ENCODE measurements at places on chromosomes 2 and 18.

GRCh38 chr18:25349131-25349925 lies 2.6 kb downstream of the ZNF521 start:
- DNase-seq, result peak; percentile 71

- no peak for DNase-seq
Observed at GRCh38 chr2:10717628-10718027, 3.8 kb upstream of the ATP6V1C2 start.

DNA sequence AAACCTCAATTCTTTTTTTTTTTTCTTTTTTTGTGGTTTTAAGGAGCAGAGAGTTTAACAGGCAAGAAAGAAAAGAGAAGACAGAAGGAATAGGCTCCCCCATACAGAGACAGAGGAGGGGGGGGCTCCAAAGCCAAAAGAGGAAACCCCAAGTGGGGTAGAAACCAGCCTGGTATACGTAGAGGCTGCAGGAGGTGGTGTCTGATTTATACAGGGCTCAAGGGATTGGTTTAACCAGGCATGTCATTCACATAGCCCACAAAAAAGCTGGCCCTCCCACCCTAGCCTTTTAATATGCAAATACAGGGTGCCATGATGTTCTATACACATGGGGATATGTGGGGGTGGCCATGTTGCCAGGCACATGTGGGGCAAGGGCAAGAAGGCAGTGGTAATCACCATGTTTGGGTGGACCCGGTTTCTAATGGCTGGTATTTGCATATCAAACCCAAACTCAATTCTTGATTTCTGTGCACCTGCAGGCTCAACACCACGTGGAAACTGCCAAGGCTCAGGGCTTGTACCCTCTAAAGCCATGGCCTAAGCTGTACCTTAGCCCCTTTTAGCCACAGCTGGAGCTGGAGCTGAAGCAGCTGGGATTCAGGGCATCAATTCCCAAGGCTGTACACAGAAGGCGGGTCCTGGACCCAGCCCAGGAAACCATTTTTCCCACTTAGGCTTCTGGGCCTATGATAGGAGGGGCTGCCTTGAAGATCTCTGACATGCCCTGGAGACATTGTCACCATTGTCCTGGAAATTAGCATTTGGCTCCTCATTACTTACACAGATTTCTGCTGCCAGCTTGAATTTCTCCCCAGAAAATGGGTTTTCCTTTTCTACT lies 170.3 kb downstream of the MAIP1 start:
- peak; percentile 1 for DNase-seq

DNA sequence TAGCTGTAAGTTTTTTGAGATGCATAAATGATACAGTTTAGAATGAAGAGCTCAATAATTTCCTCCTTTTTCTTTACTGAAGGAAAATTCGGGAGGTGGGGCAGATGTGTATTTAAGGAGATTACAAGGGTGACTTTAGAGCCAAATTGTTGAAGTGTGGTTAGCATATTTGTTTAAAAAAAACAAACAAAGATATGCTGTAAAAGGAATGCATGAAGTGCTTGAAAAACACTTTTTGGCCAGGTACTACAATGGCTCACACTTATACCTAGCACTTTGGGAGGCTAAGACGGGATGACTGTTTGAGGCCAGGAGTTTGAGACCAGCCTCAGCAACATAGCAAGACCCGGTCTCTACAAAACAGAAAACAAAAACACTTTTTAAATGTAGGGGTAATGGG lies 38.4 kb downstream of the CD302 start:
- DNase-seq, result no peak

DNA sequence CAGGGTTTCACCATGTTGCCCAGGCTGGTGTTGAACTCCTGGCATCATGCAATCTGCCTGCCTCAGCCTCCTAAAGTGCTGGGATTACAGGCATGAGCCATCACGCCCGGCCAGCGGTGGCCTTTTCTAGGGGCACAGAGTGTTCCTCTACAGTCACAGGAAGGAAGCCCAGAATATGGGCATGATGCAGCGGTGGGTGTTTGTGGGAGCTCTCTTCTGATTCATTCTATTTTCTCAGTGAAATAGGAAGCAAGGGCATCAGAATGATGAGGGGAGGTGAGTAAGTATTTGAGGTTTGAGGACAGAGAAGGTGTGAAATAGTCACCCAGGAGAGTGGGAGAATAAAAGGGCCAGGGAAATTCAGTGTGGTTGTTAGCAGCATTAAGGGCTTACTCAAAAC lies 70.3 kb upstream of the PSME4 start:
- DNase-seq, result no peak

- no peak for DNase-seq
Observed at GRCh38 chr2:84697895-84698294, 181.6 kb downstream of the DNAH6 start.

- peak; percentile 73 for DNase-seq
Observed at GRCh38 chr18:23784832-23785245, 95.6 kb downstream of the LAMA3 start.

DNA sequence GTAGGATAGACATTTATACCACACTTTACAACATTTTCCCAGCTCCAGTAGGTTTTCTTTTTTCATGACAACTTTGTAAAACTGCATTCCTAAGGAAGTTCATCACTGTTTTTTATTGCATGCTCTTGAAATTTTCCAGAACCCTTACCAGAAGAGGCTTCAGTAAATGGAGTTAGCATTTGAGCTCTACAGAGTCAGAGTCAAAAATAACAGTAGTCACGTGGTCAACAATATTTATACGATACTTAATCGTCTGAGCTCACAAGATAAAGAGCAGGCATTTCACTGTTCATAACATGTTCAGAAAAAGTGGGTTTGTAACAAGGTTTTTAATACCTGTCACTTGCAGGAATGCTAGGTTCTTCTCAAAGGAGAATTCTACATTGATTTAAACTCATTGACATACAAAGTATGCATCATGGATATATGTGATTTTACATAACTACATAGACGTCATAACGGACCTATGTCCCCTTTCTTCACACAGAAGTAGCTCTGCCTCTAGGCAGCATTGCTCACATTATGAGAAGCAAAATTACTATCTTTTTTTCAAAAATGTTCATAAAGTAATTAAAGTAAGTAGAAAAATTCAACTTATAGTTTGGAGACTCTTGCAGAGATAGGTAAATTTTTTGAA lies 187.0 kb upstream of the COL3A1 start:
- no peak for DNase-seq

DNA sequence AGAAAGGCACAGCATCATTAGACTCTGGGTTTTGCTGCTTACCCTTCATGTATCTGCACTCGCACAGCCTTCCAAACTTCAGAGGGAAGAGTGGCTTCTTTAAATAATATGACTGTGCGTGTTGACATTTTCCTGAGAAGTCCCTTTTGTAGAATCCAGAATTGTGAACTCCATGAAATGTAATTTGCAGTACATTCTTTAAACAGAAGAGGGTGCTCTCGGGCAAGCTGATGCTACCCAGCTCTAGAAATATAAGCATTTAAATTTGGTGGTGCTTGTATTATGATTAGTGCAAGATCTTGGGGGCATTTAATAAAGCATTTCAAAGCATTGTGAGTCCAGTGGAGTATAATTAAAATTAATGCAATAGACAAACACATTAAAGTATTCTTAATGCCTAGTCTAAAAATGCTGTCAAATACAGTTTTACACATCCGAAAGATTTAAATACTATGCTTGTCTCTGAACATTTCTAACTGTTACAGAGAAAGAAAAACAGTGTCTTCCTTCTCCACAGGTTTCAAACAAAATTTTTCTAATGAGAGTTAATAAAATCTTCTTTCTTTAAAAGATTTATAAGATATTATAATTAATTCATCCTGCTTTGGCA lies 17.3 kb upstream of the GTF2A1L start:
- peak; percentile 19 for DNase-seq

GRCh38 chr2:232900811-232901735 lies 31.0 kb downstream of the SNORC start:
- DNase-seq, result no peak

DNA sequence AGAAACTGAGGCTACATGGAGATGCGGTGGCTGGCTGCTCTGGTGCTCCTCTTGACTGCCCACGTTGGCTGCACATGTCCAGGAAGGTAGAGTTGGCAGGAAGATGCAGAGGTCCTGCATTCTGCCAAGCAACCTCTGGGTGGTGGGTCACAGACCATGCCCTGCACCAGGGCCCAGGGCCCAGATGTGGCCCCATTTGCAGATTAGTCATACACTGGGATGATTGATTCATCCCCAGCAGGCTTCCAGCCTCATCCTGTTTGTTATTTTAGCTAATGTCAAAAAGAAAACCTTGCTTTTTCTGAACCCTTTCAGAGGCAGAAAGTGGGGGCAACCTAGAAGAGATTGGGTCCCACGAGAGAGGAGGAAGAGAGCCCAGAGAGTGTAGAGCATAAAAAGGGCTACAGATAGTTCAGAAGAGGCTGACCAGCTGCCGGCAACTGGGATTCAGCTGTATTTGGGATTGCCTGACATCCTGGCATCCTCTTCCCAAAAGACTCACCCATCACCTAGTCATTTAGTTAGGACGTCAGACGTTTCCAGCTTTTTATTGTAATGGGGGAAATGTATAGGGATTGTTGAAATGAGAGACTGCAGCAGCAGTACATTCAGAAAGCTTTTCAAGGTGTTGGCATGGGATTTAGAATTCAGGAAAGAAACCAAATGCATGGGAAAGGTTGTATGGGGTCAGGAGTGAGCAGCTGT lies 101.9 kb downstream of the CTIF start:
- peak; percentile 35 for DNase-seq

- DNase-seq, result no peak
Observed at GRCh38 chr2:148124271-148124670, 103.4 kb downstream of the MBD5 start.

DNA sequence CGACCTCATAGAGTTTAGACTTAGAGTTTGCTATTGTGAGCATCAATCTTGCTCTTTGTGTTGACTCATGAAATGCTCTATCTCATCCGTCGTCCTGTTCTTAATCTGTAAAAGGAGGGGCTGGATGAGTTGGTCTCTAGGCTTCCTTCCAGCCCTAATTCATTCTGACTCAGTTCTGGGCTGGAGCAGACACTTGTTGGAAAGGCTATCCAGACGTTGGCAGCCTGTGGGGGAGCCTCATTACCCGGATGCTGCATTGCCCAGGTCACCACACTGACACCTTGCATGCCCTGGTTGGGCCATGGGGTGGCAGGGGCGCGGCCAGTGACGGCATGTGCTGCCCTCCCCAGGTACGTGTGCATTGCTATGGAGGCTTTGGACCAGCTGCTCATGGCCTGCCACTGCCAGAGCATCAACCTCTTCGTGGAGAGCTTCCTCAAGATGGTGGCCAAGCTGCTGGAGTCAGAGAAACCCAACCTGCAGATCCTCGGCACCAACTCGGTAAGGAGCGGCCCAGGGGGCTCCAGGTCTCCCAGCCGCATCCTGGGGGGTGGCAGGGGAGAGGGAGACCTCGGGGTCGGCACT lies 61.5 kb downstream of the EFR3B start:
- no peak for DNase-seq

GRCh38 chr2:28333606-28334526 lies 58.8 kb upstream of the FOSL2 start:
- no peak for DNase-seq

GRCh38 chr18:64713284-64713683 lies 564.4 kb upstream of the LINC00305 start:
- no peak for DNase-seq

DNA sequence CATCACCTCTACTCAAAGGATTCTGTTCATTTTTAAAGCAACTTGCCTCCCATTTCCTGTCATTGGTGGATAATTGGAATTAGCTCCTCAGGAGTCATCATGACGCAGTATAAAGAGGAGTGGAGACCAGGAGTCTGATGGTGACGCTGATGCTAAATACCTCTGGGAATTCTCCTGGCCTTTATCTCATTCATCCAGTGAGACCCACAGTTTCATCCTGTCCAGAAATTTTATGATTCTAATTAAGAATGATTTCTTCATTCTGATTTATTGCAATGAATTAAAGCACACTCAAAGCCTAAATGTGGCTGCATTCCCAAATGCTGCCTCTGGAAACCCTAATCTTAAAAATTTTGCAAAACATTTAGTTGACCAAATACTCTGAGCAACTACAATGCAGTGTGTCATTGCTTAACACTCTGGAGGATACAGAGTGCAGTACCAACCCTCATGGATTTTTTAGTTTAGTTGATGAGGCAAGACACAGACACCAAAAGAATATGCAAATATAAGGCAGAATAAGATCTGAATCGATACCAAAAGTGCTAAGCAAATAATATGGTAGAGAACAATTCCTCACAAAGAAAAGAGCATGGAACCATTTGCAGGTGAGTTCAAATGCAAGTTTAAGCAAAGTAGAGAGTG lies 236.2 kb downstream of the ETAA1 start:
- no peak for DNase-seq

- no peak for DNase-seq
Observed at GRCh38 chr2:172919732-172920131, 155.9 kb upstream of the MAP3K20 start.

DNA sequence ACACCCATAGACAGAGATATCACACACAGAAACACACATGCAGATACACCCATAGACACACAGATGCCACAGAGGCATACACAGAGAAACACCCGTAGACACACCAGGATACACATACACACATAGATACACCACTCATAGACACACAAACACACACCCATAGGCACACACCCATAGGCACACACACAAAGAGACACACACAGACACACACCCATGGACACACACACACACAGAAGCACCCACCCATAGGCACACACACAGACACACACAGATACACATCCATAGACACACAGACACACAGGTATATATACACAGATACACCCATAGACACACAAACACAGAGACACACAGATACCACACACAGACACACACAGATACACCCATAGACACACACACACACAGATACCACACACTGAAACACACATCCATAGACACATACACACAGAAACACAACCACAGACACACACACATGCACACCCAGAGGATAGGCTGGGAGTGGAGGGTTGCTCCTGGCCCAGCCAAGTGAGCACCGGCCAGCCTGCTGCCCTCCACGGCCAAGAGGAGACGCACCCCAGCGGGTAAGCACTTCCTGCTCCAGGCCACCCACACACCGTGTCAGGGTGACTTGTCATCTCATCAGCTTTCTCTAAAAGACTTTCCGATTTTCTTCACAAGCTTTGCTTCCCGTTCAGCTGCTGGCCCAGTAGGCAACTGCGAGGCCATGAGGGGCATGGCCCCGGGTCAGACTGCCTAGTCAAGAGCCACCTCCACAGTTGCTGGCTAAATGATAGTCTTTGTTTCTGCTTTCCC lies 14.1 kb upstream of the CNNM3 start:
- DNase-seq, result no peak

DNA sequence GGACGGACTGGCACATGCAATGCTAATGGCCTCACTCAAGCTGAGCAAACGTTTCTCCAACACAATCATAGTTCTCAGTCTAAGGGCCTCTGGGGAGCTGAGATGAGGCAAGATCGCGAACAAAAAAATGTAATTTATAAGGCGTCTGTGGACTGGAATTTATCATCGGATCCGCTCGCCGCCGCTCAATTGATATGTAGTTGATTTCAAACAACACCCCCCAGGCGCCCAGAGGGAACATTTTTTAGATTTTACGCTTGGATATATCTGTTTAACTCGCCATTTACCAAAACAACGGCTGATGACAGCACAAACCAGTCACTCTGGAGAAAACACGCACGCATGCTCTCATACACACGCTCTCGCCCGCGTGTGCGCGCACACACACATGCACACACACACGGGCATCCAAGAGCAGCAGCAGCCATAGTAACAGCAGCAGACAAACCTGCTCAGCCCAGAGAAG lies 335.8 kb downstream of the SMAD2 start:
- DNase-seq, result peak; percentile 100

- no peak for DNase-seq
Observed at GRCh38 chr2:232203936-232204335, 174.6 kb upstream of the ALPP start.
